A549 treated with ZK216348 at 1 μM for 4 hours (cell line): ENCODE measurements at places on chromosomes 16 and 17. TPM values are rescaled to one million over a fixed set of nuclear protein-coding genes. Genes with fewer than 3 reads are reported as not detected.

The TSPAN10 gene
- total RNA-seq, result 2.5 to 6.8 TPM (median 4.7 TPM) in 5 replicates

The CES3 gene
- total RNA-seq, result 1.7 to 4.1 TPM (median 2.0 TPM) in 5 replicates

The CDK3 gene
- 3.6 to 5.9 TPM (median 5.2 TPM) in 5 replicates for total RNA-seq

The RMI2 gene
- total RNA-seq, result 21.3 to 37.1 TPM (median 33.3 TPM) in 5 replicates

The CDH3 gene
- total RNA-seq, result 0.15 to 0.68 TPM (median 0.20 TPM) in 5 replicates

The RAB34 gene
- 209 to 253 TPM (median 243 TPM) in 5 replicates for total RNA-seq

The EME1 gene
- total RNA-seq, result 14.1 to 17.0 TPM (median 15.3 TPM) in 5 replicates

The ACSM3 gene
- total RNA-seq, result 2.8 to 6.9 TPM (median 4.1 TPM) in 5 replicates
